ENCODE measurements at places on chromosomes 12 and 14. TPM values are rescaled to one million over a fixed set of nuclear protein-coding genes. Genes with fewer than 3 reads are reported as not detected.

GRCh38 chr12:98154850-98155249, 360.5 kb upstream of the TMPO start:
- no peaks in the 10 kb centered on the region for H3K36me3 ChIP-seq
- no peak for DNase-seq
- H3K4me1 ChIP-seq = peaks cover 3% of the 10 kb centered on the region
- no peaks in the 10 kb centered on the region for H3K27me3 ChIP-seq
- no peak overlapping the region for H3K27ac ChIP-seq

GRCh38 chr14:51248016-51248987, 8.3 kb downstream of the TMX1 start:
- H3K4me1 ChIP-seq = peaks cover 5% of the 10 kb centered on the region
- DNase-seq = no peak
- no peak overlapping the region for H3K4me3 ChIP-seq
- H3K27me3 ChIP-seq = no peaks in the 10 kb centered on the region
- H3K27ac ChIP-seq = no peak overlapping the region
- H3K36me3 ChIP-seq = peaks cover 82% of the 10 kb centered on the region

The AMDHD1 gene
- total RNA-seq = 0.47 TPM

GRCh38 chr12:45125997-45126396, 75.1 kb upstream of the DBX2 start:
- H3K4me1 ChIP-seq = no peaks in the 10 kb centered on the region
- H3K27me3 ChIP-seq = no peaks in the 10 kb centered on the region
- no peak overlapping the region for H3K4me3 ChIP-seq
- no peak overlapping the region for H3K27ac ChIP-seq

The PLEKHG7 gene
- not detected for total RNA-seq

- H3K4me3 ChIP-seq = no peak overlapping the region
- no peaks in the 10 kb centered on the region for H3K4me1 ChIP-seq
- DNase-seq = no peak
Observed at GRCh38 chr14:50619569-50620141, 48.5 kb downstream of the SAV1 start.

The TBC1D30 gene
- total RNA-seq = 0.77 TPM

The POTEG gene
- total RNA-seq = not detected

The SPTSSA gene
- total RNA-seq = 13.5 TPM

The CFAP54 gene
- 0.16 TPM for total RNA-seq

The PDE3A gene
- total RNA-seq = 161 TPM

DNA sequence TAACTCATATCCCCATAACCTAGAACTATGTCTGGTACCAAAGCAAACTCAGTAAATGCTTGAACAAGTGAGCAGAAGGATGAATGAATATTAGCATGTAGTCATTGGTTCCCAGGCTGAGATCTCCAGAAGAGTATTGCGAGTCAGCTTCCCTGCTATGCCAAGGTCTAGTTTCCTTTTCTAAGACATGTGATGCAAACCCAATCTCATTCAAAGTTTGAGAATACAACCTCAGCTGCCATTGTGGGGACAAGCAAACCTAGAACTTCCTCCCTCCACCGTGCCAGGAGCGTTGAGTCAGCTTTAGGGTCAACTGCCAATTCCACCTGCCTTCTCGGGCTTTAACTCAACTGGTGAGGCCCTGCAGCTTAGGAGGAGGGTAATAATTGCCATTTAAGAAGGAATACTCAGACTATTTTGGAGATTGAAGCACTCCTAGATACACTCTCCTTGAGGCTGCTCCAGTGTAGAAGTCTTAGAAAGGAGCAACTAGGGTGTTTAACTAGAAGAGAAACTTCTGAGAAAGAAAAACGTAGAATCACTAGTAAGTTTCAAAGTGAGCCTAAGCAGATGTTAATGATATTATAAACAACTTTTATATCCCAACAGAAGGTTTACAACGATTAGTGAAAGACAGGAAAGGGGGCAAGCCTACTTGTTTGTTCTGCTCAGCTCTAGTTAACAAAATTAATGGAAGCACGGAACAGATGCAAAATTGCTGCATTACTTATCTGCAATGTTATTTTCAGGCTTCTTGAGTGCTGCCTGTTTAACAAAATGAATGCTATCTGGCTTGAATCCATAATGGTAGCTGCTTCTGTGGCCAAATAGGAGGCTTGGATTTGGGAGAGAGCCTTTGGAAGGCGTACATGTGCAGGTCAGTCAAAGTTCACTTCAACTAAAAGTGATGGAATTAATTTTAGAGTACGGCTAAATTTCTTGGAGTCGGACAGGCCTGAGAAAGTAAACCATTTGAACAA, 96.9 kb downstream of the HELB start:
- peaks cover 11% of the 10 kb centered on the region for H3K4me1 ChIP-seq
- H3K36me3 ChIP-seq = no peaks in the 10 kb centered on the region
- no peak overlapping the region for H3K27ac ChIP-seq
- no peak overlapping the region for H3K4me3 ChIP-seq

GRCh38 chr12:81992461-81992860, 233.3 kb upstream of the PPFIA2 start:
- no peak overlapping the region for H3K27ac ChIP-seq
- DNase-seq = no peak
- no peaks in the 10 kb centered on the region for H3K4me1 ChIP-seq
- no peaks in the 10 kb centered on the region for H3K36me3 ChIP-seq
- no peaks in the 10 kb centered on the region for H3K27me3 ChIP-seq

GRCh38 chr14:105163040-105163742, 5.4 kb downstream of the JAG2 start:
- peaks cover 65% of the 10 kb centered on the region for H3K4me1 ChIP-seq
- no peak for DNase-seq
- H3K27me3 ChIP-seq = peaks cover 18% of the 10 kb centered on the region
- H3K27ac ChIP-seq = no peak overlapping the region
- no peak overlapping the region for H3K4me3 ChIP-seq

The DCAF5 gene
- 57.8 TPM for total RNA-seq

GRCh38 chr12:101414533-101415119, 7.1 kb upstream of the ARL1 start:
- no peaks in the 10 kb centered on the region for H3K4me1 ChIP-seq
- DNase-seq = no peak
- no peak overlapping the region for H3K4me3 ChIP-seq
- H3K36me3 ChIP-seq = no peaks in the 10 kb centered on the region
- no peak overlapping the region for H3K27ac ChIP-seq
- peaks cover 3% of the 10 kb centered on the region for H3K27me3 ChIP-seq

DNA sequence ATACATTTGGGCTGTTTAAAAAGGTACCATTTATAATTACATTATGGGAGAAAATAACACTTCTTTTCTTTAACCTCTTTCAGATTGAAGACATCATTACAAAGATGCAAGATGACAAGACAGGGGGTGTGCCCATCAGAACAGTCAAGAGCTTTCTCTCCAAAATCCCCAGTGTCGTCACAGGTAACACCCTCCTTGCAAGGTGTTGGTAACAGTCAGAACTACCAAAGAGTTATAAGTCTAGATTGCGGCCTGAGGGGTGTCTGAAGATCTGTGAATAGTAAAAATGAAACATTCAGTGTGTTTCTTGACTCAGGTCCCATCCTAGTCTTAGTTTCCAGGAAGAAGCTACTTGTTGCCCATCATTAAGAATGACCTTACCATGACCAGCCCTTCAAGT, 419.8 kb downstream of the RGS6 start:
- no peak for DNase-seq
- no peak overlapping the region for H3K4me3 ChIP-seq

The GZMH gene
- total RNA-seq = not detected

DNA sequence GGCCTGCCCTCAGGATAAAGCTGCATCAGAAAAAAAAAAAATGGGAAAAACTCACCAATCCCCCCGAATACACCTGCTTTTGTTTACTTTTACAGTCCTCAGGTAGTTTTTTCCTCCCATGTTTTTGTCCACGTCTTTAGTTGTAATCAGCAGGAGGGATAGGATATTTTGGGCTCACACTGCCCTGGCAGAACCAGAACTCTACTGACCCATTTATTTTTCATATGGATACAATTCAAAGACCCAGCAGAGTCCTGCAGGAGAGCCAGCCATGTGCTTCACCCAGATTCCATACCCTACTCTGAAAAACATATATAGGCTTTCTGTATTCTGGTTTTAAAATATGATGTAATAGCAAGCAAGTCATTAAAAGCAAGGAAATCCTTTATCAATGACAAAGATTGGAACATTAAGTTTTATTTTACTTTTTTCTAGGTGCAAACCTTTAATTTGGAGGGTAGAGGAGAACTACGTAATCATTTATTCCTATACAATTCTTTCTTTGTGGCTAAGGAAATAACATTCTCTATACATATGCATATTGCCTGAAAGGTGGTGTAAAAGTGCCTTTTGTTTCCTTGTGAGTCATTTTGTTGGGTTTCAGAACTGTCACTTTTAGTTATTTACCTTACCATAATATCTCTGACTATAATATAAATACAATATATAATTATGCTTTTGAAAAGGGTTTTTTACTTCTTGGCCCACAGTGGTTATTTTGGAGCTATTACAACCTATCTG, 19.1 kb downstream of the DACT1 start:
- DNase-seq = no peak
- H3K4me1 ChIP-seq = peaks cover 5% of the 10 kb centered on the region
- no peak overlapping the region for H3K4me3 ChIP-seq

The SERPINA5 gene
- 2.1 TPM for total RNA-seq

- no peak overlapping the region for H3K27ac ChIP-seq
- H3K27me3 ChIP-seq = peaks cover 4% of the 10 kb centered on the region
- no peaks in the 10 kb centered on the region for H3K4me1 ChIP-seq
- H3K36me3 ChIP-seq = no peaks in the 10 kb centered on the region
Observed at GRCh38 chr14:79021766-79022165, 851.6 kb downstream of the NRXN3 start.

DNA sequence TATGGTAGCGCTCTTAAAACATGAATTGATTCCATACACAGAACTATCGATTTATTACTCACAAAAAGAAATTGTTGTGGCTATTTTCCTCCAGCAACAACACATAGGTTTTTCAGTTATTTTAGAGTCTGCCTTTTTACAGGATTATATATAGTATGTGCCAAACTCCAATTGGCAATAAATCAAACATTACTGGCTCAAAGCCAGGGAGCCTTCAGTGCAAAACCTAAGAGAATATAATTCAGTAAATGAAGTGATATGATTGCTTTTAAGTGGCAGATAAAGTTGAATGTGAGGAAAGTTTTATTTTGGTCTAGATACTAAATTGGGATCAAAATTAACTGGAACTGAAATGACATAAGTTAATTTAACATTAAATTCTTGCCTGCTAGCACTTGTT, 234.8 kb downstream of the PIK3C2G start:
- no peak overlapping the region for H3K4me3 ChIP-seq
- H3K4me1 ChIP-seq = no peaks in the 10 kb centered on the region
- no peak overlapping the region for H3K27ac ChIP-seq
- no peaks in the 10 kb centered on the region for H3K36me3 ChIP-seq
- no peak for DNase-seq

DNA sequence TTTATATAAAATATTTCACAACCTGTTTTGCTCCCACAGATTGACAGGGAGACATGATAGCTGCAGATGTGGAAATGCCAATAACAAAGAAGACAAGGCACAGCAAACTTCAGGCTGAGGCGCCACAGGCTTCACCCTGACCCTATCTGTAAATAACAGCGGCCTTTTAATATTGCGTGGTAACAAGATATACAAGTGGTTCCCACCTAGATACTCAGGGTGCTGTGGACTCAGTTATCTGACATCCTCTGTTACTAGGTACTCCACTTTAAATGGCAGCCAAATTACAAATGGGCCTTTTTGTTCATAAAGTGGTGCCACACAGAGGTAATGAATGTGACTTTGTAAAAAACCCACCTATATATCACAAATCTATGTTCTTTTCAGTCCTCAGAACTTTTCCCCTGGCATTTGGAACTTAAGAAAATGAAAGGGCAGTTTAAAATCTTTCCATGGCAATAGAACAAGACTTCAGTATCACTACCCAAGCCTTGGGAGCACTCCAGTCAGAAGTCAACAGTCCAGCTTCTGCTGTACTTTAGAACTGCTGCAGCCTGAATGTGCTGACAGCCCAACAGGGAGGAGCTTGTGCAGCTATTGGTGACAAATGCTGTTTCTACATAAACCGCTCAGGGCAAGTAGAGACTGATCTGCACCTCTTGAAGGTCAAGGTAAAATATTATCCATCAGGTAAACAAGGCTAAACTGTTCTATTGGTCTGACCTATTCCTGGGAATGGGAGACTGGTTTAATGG, 86.2 kb upstream of the DCD start:
- no peak overlapping the region for H3K4me3 ChIP-seq
- peak overlapping the region; percentile 47 for H3K27ac ChIP-seq
- peaks cover 4% of the 10 kb centered on the region for H3K4me1 ChIP-seq
- DNase-seq = no peak
- no peaks in the 10 kb centered on the region for H3K27me3 ChIP-seq
- no peaks in the 10 kb centered on the region for H3K36me3 ChIP-seq

- peaks cover 89% of the 10 kb centered on the region for H3K27me3 ChIP-seq
- no peak overlapping the region for H3K27ac ChIP-seq
- DNase-seq = no peak
Observed at GRCh38 chr12:128856035-128856790, 2.9 kb downstream of the GLT1D1 start.

GRCh38 chr12:76595056-76595455, 35.5 kb upstream of the OSBPL8 start:
- H3K4me1 ChIP-seq = no peaks in the 10 kb centered on the region
- H3K36me3 ChIP-seq = no peaks in the 10 kb centered on the region
- no peak overlapping the region for H3K4me3 ChIP-seq
- no peaks in the 10 kb centered on the region for H3K27me3 ChIP-seq
- H3K27ac ChIP-seq = no peak overlapping the region

GRCh38 chr12:65756956-65757511, 67.2 kb upstream of the HMGA2 start:
- no peak overlapping the region for H3K27ac ChIP-seq
- H3K4me1 ChIP-seq = no peaks in the 10 kb centered on the region
- peaks cover 51% of the 10 kb centered on the region for H3K27me3 ChIP-seq
- no peak overlapping the region for H3K4me3 ChIP-seq

The PPP4R4 gene
- not detected for total RNA-seq

Data from left ventricle myocardium inferior (tissue), 1 donor.